ENCODE measurements at places on chromosomes 1 and 21.

DNA sequence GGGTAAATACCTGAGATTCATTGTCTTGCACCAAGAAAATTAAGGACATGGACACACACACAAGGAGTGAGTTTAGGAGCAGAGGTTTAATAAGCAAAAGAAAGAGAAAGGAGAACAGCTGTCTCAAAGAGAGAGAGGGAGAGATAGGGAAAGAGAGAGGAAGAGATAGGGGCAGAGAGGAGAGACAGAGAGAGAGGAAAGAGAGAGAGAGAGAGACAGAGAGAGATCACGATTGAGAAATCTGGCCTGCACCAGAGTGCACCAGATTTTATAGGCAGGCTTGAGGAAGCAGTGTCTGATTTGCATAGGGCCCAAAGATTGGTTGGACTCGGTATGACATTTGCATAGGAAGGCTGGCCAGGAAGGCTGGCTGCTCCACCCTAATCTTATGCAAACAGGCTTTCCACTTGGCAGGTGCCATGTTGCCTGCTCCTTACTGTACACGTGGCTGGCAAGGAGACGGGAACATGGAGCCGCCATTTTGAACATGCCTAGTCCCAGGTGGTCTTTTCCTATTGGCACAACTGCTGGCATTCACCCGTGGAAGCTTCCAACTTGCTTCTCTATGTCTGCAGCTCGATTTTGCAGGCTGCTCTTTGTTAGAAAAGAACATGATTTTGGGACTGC, 419.9 kb downstream of the ZP4 start:
- DNase-seq, result no peak

GRCh38 chr1:19698181-19698580, 33.5 kb downstream of the HTR6 start:
- DNase-seq, result no peak

GRCh38 chr1:54619749-54620148, 3.6 kb downstream of the FAM151A start:
- DNase-seq, result no peak

DNA sequence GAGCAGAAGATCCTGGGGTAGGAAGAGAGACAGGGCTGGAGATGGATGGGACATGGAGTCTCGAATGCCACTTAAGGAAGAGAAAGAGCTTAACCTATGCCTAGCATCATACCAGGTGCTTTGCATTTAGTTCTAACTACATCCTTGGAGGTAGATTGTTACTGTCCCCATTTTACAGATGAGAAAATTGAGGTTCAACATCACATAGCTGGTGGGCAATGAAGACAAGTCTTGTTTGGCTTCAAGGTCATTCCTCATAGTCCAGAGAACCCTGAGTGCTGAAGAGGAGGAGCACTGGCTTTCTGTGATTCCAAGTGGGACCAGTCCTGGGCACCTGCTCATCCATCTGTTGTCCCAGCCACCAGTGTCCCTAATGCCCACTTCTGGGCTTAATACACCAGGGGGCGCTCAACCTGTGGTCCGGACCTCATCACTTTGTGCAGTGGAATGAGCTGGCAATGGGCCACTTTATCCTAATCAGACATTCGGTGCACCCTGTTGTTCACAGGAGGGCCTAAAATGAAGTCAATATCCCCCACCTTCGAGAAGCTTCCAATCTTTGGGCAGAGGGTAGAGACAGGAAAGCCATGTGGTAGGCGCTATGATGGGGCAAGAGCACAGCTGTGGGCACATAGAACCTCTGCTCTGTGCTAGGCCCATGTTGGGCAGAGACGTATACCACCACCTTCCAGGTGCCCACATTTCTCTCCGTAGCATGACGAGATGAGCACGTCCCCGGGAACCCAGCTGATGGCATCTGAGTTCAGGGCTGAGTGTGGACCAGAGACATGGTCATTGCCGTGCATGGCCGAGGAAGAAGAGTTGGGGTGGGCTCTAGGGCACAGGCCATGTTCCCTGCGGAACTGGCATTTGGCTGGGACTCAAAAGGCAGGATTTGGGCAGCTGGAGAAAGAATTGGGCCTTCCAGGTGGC, 9.2 kb downstream of the RPS6KA1 start:
- DNase-seq, result no peak

DNA sequence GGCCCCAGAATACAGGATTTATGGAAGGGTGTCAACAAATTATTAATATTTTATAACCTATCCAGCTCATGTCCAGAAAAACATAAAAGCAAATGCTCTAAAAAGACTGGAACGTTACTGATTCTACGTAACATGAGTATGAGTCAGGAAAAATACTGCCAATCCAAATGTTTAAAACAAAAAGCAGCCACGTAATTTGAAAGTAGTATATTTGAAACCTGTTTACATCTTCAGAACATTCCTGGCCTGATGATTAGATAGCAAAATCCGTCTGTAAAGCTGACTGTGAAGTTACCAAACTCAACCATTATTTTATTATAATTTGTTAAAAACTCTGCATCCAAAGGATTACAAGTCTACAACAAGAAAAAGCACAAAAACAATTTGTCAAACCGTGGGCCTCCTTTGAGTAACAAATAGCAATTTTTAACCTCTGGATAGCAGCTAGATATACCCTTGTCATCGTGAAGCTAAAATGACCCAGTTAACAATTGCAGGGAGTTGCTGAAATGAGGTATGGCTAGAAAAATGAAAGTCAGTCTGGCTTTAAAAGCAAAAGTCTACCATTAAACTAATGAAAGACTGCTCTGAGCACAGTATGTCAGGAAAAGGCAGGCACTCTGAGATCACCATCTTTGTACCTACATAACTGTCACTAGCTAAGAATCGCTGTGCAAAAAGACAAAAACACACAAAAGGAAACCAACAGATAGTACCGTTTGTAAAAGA, 1.2 kb downstream of the UBR4 start:
- no peak for DNase-seq

DNA sequence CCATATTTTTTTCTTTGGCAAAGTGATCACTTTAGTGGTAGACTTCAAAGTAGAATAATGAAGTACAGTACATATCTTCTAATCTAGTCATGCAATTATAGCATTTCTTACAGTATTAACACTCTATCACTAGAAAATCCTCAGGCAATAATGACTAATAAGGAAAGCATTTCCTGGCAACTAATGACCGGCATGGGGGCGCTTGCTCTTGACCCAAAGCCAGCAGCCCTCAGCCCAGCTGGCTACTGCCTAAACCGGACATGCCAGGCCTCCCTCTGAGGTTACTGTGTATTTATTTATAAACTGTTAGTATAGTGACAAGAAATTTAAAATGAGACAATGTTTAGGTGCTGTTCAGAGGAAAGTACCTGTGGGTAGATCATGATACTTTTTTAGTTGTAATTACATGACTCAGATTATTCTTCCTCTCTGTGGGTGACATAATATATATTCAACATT, 633.8 kb downstream of the PTPRC start:
- DNase-seq, result peak; percentile 76

DNA sequence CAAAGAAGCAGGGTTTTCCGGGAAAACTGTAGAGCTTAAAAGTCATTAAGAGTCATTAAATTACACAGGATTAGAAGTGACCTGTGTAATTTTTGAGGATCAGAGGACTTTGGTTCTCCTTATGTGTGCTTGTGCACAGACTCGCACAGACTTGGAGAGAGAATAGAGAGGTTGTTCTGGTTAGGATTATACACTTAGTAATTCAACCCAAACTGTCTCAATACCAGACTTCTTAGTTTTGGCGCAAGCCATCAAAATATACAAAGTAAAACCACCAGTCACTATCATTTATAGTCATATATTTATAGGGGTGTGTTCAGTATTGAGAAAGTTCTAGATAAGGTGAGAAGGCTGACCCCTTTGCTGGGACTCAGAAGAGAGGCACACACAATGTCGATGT, 112.3 kb downstream of the HLX start:
- DNase-seq, result no peak

GRCh38 chr1:210646258-210646616, 317.5 kb downstream of the HHAT start:
- DNase-seq, result no peak

DNA sequence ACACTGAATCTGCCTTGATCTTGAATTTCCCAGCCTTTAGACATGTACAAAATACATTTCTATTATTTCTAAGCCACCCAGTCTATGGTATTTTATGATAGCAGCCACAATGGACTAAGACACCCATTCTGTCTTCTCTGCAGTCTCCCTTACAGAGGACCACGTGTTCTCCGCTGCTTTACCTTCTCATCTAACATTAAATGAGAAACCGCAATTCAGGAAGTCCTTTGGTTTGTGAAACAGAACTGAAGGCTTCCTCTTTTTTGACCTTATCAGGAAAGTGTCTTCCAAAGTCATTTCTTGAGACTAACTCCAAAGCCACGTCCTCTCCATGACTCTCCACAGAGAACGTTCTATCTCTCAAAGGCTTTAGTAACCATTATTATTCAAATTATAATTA, 560.1 kb downstream of the OMA1 start:
- DNase-seq, result no peak

GRCh38 chr1:12296016-12296415, 66.2 kb downstream of the VPS13D start:
- no peak for DNase-seq

GRCh38 chr1:41362357-41362721, 1.1 kb downstream of the FOXO6 start:
- DNase-seq, result no peak

DNA sequence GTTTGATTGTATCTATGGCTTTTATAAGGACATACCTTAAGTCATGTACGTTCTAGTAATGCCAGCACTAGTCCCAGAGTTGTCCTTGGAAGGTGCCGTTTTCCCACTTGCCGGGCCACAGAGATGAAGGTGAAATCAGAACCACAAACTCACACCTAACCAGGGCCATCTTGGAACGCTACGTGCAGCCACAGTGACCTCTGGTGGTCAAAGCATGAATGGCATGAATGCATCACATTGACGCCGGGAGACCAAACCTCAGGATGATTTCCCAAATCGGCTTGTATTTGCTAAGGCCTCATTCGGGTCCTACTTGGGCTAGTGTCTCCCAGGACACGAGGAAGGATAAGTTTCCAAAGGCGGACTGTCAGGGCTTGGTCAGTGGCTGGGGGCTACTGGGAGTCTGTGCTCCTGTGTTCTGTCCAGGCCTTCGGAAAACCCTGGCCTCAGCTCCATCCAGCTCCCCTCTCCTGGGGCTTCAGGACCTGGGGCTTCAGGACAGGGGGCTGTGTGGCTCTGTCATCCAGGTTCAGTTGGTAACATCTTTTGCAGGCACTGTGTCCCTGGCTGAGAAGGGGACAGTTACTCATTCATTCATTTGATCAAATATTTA, 260.5 kb downstream of the PRDM2 start:
- peak; percentile 24 for DNase-seq

DNA sequence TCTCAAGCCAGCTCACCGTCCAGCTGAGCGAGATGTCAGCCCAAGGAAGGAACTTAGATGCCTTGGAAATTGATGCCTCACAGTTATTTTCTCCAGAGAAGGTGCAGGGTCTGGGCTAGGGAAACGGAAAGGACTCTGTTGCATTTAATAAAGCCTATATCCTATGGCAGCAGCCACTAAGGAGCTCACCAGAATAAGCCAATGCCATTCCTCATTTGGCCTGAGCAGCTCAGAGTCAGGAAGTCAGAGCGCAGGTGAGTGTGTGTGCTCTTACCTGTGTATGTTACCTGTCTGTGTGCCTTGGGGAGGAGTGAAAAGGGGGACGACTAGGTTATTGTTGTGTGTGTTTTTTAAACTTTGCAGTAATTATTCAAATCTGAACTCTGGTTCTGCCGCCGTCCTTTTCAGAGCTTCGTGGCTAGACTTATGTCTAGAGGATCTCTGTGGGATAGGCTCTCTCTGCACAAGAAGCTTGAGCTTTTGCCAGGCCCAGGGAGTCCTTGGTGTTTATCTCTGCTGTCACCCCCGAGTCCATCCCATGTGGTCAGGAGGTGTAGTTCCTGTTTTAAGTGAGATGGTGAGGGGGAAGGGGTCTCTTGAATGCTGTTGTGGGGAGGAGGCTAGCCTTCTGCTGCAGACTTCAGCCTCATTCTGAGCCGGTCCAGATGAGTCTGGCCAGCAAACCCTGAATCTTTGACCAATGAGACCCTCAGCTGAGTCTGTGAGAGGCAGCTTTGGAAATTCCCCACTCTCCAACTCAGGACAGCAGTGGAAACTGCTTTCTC, 2.4 kb downstream of the TMCC2 start:
- DNase-seq, result no peak

DNA sequence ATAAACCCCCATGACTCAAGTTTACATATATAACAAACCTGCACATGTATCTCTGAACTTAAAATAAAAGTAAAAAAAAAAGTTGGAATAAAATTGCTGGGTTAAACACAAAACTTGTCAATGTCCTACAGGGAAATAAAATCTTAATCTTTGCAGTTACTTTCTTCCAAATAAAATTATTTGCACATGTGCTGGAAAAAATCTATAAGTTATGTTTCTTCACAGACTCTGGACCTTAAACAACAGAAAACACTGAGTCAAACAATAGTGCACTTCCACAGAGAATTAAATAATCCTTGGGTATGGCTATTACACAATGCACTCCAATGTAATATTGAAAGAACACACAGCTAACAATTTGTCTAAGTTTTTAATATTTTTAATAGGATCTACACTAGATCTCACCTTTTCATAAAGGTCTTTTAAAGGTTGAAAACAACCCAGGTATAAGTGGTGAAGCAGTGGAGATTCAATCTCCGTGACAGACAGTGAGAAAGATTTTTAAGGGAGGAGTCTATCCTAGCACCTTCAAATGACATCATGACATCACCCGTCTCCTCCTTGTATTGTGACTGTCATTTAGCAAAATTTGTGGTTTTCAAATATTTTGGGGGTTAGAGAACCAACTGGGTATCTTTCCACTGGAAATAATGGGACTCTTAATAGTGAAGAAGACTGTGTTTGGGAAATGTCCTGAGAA, 25.2 kb upstream of the FGGY start:
- no peak for DNase-seq

DNA sequence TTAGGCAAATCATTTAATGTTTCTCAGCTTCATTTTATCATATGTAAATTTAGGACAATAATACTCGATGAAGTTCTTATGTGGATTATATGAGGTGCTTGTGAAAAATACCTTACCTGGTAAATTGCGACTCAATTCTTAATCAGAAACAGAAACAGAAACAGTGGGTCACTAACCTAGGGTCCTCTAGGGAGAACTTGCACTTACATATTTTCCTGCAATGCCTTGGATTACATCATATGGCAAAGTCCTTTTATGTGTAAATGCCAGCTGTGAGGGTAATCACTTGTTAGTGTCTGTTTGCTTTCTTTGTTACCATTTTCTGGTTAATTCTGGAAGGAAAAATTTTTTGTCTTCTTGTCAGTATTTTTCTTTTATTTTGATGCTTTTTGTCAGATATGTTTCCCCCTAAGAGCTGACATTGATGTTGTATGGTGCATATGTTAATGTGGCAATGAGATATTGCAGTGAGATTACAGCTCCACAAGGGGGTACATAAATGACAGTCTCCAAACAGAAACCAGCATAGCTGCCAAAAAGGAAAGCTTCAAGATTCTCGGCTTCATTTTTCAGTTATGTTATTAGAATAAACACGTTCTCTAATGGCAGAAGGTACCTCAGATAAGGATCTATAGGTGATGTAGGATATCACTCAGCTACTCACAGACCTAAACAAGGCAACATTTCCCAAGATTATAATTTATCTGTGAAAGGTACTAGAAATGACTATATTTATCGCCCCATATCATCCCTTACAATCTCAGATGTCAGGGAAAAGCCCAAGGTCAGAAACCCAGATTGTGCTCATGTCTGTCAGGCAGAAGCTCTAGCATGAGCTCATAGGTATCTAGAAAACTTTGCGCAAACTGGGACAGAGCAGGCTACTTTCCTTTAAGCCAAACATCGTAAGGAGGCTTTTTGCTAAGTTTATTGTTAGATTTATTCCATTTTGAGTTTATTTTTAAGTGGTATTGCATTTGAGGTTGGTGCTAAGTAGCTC, 119.9 kb downstream of the FASLG start:
- no peak for DNase-seq

Measured in fibroblast of skin of left quadriceps (primary cell).